ENCODE measurements at places on chromosomes 5 and 9.

- DNase-seq, result no peak
These were observed 815 bp upstream of the URM1 start for GRCh38 chr9:128370367-128370751.

DNA sequence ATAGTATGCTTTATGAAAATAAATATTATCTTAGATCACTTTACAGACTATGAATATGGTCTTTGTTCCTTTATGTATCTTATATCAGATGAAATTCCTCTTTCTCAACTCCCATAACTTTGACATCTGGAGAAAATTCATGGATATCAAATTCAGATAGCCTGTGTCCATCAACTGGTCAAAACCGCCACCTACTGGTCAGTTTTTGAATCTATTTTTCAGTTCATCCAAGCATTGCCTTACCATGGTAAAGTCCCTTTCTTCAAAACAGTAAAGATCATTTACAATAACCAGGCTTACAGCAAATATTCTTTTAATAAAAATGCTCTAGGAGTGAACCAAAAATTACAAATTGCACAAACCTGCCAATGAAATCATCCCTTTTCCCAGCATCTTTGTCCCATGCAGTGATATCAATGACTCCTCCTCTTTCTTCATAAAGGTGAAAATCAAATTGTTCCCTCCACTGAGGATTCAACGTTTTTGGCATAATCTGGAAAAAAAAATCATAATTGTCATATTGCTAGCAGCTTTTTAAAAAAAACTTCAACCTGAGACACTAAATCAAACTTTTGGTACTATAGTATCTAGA lies 290.5 kb downstream of the SLF1 start:
- no peak for DNase-seq

DNA sequence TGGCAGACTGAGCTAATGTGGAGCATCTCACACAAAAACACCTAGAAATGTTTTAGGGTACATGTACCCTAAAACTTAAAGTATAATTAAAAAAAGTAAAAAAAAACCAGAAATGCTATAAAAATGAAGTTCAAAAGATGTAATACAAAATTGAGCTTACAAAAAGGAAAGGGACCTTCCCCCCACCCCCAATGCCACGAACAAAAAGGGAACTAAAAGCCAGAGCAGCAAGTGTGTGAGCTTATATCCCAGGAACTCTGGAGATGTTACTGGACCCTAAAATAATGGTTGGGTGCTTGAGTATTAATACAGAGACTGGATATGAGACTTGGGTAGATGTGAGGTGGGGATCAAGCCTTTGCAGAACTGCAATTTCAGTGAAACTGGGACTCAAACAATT lies 11.0 kb downstream of the SPATA9 start:
- DNase-seq, result no peak

GRCh38 chr5:5158472-5158895 lies 18.4 kb downstream of the ADAMTS16 start:
- no peak for DNase-seq
